ENCODE measurements at places on chromosomes 12 and 14. TPM values are rescaled to one million over a fixed set of nuclear protein-coding genes. Genes with fewer than 3 reads are reported as not detected.

- no peak for DNase-seq
Measured at GRCh38 chr12:1309613-1310012, 284.8 kb downstream of the FBXL14 start.

GRCh38 chr14:75088566-75089373, 19.3 kb downstream of the ZC2HC1C start:
- DNase-seq = peak; percentile 65

DNA sequence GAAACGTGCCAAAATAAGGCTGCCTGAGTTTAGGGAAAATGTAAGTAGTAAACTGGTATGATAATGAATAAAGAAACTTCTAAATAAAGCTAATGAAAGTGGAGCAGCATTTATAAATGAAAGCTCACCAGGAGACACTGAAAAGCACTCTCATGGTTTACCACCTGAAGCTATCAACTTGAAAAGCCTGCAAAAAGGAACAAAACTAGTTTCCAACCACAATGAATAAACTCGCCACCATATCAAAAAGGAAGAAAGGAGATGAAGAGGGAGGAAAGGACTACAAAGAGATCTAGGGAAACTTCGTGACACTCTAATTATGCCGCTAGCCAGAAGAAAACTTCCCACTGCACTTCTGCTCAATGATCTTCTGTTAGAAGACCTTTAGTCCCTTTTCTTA, 66.7 kb downstream of the MED13L start:
- DNase-seq = no peak

DNA sequence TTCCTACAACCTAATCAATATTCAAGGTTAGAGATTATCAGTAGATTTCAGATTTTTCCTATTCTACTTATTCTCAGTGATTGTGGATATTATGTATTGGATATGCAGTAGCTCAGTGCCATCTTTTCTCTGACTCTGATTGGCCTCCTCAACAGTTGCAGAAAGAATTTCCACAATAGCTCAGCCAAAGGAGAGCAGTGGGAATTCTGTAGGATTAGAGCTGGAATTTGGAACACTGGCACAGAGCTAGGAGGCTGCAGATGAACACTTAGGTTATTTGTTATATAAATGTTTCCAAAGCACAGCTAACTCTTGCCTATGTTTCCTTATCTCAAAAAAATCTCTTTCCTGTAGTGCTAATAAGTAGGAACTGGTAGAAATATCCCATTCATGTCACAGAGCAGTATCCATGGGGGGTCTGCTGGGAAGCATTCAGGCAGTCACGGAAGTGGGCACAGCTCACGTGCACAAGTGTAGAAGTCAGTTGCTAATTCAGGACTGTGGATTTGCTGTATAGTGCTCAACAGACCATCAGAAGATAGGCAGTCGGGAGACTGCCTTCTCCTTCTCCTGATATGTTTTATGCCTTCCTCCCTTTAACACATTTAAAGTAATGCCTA, 116.2 kb upstream of the TMEM260 start:
- DNase-seq = no peak

GRCh38 chr12:67964456-67964855, 24.8 kb upstream of the IFNG-AS1 start:
- no peak for DNase-seq

DNA sequence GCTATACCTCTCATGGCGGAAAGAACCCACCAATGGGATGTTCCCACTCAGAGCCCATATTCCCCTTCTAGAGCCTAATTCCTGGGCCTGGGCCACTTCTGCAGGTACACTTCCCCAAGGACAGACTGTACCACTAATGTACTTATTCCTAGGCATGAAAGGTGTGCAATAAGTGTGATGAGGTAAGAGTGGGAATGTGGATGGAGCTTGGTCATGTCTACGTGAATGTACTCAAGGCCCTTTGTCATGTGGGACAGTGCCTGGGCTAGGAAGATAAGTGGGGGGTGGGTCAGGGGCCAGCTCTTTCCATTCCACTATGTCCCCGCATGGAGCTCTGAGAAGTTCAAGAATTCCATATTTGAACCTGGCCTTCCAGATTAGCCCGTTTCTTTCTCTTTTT, 63.4 kb upstream of the FUT8 start:
- DNase-seq = no peak

Gene ING4
- 32.3 TPM for polyA plus RNA-seq

Gene COL2A1
- polyA plus RNA-seq = 0.07 TPM

Gene SAMD15
- polyA plus RNA-seq = 2.0 TPM

All from adrenal gland (tissue), 19 donors.